H1 (cell line): ENCODE measurements at places on chromosomes 5 and 9. TPM values are rescaled to one million over a fixed set of nuclear protein-coding genes. Genes with fewer than 3 reads are reported as not detected.

DBH gene
- 0.29 TPM in 1 of 2 replicates, not detected in the other for total RNA-seq

SLC9A3 gene
- total RNA-seq: 0.95 and 1.1 TPM in 2 replicates

GLRA1 gene
- not detected in 2 replicates for total RNA-seq

GRCh38 chr5:150661821-150662596, 958 bp downstream of the MYOZ3 start:
- no peak for DNase-seq

SLCO4C1 gene
- total RNA-seq: 4.5 and 4.9 TPM in 2 replicates
